GM18507 (cell line): ENCODE measurements at places on chromosomes 7 and 10.

- DNase-seq = no peak
These were observed 621 bp upstream of the MORN4 start for GRCh38 chr10:97633921-97634320.

GRCh38 chr10:48296576-48297098, 9.8 kb upstream of the MAPK8 start:
- no peak for DNase-seq

DNA sequence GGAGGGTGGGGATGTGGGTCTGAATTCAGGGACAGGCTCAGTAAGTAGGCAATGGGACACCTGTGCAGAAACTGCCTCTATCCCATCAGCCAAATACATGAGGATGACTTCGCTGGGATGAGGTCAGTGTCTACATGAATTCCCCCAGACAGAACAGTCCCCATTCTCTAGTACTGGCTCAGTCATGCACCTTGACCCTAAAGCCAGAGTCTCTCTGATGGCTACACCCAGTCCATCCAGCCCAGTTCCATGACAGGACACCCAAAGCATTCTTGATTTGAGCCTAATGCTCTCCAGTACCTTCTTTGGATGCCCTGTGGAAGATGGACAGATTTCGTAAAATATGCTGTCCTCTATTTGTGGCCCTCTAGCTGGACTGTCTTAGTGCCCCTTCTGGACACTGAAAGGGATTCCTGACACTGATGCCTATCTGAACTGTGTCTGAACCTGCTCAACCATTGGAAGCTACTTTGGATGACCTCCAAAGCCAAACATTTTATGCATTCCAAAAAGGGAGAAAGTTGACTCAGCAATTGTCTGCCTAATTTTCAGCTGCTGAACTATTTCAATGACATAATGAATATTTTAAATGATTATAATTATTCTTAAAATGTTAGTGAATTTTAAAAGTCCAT, 14.6 kb downstream of the SFRP4 start:
- DNase-seq = no peak

DNA sequence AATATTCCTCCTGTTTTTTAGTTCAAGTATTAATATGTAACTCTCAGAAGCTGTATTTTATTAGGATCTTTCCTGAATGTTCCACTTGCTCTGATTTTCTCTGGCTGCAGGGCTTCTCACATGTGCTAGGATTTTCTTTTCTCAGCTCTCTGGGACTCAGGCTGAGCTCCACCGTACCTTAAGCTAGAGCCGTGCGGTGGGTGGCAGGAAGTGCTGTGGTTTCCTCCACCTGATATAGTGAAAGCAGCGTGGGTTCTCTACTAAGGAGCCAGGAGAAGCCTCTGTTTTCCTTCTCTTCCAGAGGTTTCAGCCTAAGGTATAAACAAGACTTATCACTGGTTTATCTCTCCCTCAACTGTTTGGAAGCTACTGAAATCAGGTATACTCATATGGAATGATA, 433.6 kb downstream of the NRG3 start:
- DNase-seq = no peak

DNA sequence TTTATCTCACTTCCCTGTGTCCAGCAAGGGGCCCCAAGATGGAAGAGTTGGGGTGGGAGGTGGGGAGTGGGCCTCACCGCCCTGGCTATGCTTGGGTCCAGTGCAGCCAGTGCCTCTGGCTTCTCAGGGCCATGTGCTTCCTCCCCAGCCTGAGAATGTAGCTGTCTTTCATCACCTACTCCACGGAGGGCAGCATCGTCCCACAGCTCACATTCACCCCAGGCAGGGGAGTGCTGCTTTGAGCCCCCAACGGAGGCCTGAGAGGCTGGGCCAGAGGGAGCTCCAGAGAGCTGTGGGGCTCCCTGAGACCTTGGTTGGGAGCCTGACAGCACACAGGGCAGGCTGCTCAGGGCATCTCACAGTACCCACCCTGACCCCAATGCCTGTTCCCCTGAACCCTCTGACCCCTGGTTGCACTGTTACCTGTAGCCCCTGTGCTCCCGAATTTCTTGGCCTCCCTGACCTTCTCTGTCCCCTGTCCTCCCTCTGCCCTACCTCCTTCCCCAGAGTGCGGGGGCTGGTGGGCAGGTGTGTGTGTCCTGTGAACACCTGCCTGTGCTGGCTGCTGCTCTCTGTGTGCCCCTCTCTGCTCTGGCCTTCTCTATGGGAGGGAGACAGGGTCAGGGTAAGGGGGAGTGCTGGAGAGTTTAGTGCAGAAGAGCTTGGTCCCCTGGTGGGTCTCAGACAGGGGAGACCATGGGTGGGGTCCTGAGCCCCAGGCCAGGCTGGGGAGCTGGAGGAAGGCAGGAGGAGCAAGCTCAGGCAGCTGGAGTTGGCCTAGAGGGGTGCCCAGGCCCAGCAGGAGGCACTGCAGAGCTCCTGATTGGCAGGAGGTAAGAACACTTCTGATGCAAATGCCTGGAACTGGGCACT, 19.6 kb upstream of the ZNF488 start:
- no peak for DNase-seq

- no peak for DNase-seq
These were observed 11.4 kb upstream of the KIF20B start for GRCh38 chr10:89690027-89690426.

GRCh38 chr7:11206177-11206899, 232.7 kb downstream of the PHF14 start:
- no peak for DNase-seq

DNA sequence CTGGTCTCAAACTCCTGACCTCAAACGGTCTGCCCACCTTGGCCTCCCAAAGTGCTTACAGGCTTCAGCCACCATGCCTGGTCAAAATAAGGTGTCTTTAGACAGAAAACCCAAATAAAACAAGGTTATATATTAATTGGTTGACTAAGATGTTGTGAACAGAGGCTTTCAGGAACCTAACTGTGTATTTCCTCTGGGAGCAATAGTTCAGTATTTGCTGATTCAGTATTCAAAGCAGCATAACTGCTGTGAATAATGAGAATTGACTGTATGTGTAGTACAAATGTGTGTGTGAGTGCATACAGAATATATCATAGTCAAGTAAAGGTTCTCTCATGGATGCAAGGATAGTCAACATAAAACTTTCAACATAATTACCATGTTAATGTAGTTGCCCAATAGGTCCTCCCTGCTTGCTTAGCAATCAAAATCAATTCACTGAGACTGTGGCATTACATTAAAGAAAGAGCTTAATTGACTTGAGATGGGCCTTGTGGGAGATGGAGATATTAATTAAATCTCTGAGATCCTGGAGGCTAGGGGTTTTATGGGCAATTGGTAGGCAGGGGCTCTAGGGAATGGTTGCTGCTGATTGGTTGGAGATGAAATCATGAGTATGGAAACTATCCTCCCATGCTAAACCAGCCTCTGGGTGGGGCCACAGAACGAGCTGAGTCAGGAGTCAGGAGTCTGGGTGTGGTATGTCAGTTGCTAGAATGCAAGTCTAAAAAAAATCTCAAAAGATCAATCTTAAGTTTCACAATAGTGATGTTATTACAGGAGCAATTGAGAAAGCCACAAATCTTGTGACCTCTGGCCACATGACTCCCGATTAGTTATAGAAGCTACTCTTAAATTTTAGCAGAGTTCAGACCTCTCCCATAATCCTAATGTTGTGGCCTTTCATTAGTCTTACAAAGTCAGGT, 162.7 kb downstream of the AKR1D1 start:
- no peak for DNase-seq

DNA sequence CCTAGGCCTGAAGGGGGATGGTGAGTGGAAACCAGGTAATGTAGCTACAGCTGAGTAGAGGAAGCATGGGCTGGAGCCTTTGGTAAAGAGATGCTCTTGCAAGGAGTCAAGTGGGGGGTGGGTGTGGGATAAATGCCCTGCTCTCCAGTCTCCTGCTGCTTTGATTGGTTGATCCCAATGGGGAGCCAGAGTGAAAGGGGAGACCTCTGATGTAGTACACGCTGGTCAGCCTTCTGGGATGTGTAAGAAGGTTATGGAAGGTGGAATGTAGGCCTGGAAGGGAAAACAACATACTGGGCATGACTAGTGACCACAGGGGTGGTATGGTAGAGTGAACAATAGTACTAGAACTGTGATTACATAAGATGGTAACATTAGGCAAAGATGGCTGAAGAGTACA, 44.3 kb downstream of the TET1 start:
- DNase-seq = no peak

DNA sequence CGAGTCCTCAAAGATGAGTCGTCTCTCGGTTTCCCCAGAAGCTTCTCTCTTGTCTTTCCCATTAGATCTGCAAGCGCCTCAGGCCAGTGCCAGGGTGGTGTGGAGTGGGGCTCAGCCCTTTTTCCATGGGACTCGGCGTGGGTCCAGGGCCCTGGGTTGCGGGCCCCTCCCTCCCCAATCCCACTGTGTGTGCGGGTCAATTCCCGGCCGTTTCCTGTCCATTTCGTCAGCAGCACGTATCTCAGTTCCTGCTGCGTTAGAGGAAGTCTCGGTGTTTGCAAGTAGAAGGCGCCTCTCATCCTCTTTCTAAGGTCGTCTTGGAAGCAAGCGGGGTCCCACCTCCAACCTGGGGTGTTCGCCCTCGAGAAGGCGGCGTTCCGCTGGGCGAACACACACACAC, 25.1 kb upstream of the ADGRA1 start:
- no peak for DNase-seq

DNA sequence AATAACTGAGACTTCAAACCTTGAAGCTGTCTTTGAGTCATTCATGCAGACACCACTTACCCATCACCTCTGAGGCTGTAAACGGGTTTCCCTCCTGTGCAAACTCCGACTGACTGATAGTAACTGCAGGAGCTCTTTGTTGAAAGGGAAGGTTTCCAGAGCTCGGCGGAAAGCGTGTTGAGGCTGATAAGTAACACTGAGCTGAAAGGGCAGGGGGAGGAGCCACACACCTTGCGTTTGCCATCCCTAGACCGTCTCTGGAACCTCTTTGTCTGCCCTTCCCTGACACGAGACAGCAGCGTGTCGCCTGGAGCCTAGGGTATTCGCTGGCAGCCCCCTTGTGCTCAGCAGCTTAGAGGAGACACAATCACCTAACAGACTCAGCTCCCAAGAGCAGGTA, 134.0 kb downstream of the PAXIP1 start:
- no peak for DNase-seq

- peak; percentile 93 for DNase-seq
These were observed at the start of gene RNF32 for GRCh38 chr7:156640257-156640948. Gene RNF32 (plus strand): TSS chr7:156640774. CDS start chr7:156643878, 3,104 bp downstream.

DNA sequence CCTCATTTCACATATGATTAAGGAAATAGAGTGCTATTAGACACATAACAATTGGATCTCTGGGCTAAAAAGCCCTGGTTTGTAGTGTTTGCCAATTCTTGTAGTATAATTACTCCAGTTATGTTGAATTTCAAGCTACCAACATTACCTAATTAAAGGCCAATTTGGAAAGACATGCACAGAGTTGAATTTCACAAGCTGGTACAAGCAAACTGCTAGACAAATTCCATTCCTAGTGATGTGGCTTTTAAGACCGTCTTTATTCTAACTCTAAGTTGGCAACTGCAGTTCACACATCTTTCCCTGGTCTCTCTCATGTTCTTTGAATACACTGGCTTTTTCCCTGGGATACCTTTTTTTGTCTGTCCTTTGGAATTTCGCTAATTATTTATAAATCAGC, 384.1 kb upstream of the CNTNAP2 start:
- DNase-seq = no peak

- DNase-seq = no peak
These were observed 354.1 kb upstream of the CELF2 start for GRCh38 chr10:10663622-10664021.

- no peak for DNase-seq
These were observed 195.4 kb downstream of the BAMBI start for GRCh38 chr10:28872587-28873165.

DNA sequence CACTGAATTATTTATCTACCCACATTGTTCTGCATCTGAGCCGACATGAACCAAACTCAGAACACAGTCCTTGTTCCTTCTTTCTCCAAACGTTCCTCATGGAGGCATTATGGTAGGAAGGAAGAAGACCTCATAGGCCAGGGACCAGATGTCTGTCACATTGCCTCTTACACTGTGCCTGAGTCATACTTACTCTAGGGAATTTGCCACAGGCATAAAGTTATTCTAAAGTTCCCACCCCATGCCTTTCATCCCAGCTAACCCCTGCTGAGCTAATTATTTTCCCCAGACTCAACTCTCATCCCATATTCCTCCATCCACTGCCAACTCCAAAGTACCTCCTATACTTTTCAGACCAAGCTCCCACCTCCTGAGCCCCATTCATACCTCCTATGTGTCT, 21.2 kb downstream of the MAT1A start:
- DNase-seq = no peak

GRCh38 chr10:79374312-79375191, 27.3 kb downstream of the PPIF start:
- DNase-seq = peak; percentile 73

DNA sequence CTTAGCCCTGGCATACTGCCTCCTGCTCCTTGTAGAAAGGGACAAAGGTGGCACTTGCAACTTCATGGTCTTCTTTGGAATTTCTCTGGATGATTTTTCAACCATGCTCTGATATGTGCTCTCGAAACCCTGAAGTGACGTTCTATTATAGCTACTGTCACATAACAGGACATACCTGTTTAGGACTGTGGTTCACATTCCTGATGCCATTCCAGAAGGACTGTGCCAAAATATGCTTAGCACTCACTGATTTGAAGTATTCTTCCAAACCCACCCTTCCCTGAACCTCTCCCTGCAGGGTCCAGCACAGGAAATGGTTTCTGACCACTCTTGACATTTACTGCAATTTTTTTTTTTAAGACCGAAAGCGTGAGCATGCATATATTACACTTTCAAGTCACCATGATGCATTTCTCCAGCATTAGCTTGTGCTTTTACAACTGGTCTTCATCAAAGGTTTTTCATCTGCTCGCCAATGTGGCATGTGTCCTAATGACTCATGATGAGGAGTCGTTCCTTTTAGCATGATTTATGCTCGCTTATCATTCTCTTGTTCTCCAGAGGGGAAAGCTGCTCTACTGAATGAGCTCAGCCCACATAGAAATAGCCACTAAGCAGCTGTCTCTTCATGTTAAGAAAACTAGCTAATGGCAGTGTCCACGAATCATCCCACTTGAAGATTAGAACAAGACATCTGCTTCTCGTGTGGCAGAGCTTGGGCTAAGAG, 135.2 kb downstream of the ADAM12 start:
- no peak for DNase-seq

DNA sequence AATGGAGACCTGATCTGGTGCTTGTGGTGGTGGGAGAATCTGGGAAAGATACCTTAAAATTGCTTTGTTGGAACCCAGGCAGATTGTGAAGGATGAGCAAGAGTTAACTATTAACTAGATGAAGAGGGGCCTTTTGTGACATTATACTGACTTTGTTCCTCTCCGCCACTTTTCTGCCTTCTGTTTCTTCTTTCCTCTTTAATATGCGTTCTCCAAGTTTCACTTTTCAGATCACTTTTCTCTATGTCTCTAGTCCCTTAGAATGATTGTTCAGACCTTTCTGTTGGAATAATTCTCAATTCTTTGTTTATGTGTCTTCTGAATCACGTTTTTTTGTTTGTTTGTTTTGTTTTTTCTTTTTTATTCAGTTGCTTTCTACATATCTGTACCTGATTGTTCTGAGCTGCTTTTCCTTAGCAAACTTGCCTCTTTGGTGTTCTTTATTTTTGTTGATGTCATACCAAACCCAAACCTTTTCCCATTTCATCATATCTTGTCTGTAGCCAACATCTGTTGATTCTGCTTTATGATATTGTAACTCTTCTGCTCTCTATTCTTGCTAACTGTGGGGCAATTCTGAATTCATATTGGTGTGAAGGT, 2.8 kb downstream of the BMPR1A start:
- DNase-seq = no peak
